Jurkat, Clone E6-1 (cell line): ENCODE measurements at places on chromosomes 1 and 21.

- no peak for DNase-seq
Measured at GRCh38 chr1:14650951-14651350, 52.5 kb downstream of the KAZN start.

GRCh38 chr1:58785442-58786058 lies 1.7 kb upstream of the JUN start:
- DNase-seq, result peak; percentile 67

DNA sequence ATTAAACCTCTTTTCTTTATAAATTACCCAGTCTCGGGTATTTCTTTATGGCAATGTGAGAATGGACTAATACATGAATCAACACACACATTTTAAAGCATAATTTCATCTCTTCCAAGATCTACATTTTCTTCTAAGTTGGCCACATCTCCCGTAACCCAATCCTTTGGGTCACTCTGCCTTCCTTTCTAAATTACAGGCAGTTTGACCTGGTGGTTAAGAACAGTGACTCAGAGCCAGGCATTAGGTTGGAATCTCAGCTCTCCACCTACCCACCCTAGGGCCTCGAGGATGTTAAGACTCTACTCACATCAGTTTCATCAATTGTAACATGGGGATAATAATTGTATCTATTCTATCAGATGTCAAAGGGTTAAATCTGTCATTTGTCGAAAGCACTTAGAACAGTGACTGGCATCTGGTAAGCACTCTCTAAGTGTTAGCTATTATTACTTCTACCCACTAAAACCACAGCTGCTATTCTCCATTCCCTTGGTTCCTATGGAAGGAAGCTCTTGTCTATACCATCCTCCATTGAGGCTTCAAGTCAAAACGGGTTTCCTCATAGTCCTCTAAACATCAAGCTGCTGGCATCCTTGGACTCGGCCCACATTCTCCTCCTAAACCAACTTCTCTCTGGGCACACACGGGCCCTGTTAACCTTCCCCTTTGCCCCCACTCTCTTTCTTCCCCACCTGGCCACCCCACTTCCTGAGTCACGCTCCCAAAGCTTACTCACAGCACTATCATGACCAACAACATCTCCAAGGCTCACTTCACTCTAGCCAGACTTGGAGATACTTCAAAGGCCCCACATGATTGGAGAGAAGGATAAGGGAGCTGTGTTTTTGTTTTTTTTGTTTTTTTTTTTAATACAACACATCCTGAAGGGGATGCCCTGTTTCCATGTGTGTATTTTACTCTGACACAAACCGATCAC lies 116.9 kb downstream of the TGFBR3 start:
- no peak for DNase-seq

GRCh38 chr1:96416111-96416595 lies 305.4 kb upstream of the PTBP2 start:
- DNase-seq, result no peak

GRCh38 chr21:45290948-45291612 lies 3.4 kb upstream of the POFUT2 start:
- DNase-seq, result no peak

GRCh38 chr1:205587581-205587980 lies 44.2 kb downstream of the ELK4 start:
- DNase-seq, result no peak
